ENCODE measurements at places on chromosomes 3 and 15.

DNA sequence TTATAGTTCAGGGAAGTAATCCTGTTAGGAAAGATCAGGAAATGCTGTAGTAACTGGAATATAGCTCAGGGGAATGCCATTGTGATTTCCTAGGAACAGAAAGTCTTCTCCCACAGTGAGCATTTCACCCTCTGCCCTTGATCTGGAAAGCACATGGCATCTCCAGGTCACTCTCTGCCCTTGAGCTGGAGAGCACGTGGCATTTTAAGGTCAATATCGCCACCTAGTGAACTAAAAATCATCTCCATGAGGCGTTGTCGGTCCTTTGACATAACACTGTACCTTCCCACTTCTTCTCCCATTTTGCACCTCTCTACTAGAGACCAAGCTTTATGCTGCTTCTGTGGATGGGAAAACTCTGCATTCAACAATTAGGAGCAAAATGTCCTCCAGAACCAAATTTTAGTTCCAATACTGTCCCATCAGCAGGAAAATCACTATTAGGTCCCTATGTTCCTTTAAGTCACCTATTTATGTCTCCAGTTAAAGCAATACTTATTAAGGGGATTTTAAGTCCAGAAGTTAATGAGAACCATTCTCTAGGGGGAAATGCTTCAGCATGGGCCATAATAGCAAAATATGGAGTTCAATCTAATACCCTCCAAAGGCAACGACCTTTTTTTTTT is 54.7 kb upstream of the GK5 start:
- DNase-seq, result peak; percentile 73

DNA sequence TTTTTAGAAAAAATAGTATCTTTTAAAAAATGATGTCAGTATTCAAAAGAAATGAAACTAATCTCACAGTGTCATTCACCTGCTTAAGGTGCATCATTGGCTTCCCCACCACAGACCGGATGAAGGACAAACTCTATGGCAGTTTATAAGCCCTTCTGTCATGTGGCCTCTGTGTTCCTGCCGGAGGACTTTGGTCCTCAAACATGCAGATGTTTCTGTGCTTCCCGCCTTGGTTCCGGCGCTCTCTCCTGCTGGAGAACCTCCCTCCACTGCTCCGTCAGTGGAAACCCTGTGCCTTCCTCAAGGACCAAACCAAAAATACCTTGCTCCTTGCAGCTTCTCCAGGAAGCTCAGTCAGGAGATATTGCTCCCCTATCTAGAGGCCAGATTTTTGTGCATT is 326.3 kb downstream of the UACA start:
- no peak for DNase-seq

GRCh38 chr3:105518806-105519418 is 152.2 kb downstream of the ALCAM start:
- DNase-seq, result peak; percentile 62

DNA sequence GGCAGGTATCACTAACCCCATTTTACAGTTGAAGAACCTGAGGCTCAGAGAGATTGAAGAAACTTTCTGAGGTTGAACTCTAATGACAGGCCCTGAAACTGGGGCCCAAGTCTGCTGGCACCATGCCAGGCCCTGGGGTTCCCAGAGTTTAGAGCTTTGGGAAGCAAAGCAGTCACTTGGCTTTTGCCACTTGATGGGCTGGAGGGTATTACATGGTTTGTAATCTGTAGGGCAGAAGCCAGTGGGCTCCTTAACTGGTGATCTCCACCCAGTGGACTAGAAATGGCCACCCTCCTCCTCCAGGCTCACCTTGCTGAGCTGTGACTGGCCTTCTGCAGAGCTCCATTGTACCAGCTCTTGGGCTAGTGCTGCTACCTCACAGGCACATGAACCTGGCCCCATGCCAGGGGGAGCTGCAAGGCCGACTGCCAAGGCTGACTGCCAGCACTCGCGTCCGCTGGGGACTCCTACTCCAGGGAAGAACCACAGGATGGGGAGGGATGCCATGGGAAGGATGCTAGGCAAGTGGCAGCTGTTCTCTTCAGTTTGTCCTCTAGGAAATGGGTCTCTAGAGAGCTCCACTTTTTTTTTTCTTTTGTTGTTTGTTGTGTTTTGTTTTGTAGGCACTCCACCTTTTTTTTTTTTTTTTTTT is 104.8 kb downstream of the ETFA start:
- DNase-seq, result no peak

- DNase-seq, result no peak
Observed at GRCh38 chr3:60298141-60298540, 953.1 kb downstream of the FHIT start.

DNA sequence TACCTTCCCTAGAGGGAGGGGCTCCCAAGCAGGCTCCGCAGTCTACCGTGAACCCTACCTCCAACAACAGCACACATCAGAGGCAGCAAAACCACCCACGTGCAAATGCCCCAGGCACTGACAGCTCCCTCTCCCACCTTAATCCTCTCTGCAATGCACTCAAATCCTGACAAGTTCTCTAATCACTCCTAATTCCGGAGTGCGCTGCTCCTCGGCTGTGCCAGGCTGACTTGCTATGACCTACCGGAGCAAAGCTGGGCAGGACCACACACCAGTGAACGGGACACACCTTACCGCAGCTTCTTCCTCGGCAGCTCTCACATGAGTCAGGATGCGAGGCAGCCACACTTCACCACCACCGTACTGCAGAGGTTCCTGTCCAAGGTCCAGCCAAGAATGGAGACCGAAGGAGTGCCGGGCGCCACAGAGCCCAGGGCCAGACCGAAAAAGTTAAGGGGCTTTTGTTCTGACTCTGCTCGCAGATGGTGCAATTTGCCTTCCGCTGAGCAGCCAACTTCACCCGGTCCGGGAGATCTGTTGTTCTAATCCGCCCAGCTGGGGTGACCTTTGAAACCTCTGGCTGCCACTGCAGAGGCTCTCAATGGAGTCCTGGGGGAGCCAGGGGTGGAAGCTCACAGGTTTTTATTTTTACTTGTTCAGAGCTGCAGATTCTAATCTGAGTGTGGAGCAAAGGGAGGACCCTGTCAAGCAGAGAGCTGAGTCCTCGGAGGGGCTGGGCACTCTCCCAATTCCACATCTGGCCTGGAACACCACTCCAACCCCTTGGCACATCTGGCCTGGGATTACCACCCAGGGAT is 84.4 kb downstream of the MYLK start:
- no peak for DNase-seq

DNA sequence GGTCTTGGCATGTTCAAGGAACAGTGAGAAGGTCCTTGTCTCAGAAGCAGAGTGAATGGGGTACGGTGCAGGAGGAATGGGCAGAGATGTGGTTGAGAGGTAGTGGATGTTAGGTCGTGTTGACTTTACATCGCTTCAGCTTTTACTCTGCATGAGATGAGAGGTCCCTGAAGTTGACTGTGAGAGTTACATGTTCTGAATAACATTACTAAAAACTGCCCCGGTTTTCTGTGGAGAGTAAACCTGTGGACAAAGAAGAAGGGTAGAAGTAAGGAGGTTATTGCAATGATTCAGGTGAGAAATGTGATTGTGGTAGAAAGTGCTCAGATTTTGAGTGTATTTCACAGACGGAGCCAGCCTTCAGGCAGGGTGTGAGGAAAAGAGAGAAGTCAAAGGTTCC is 105.6 kb downstream of the ARNT2 start:
- no peak for DNase-seq

GRCh38 chr3:197791892-197792647 is 1.0 kb downstream of the LRCH3 start:
- peak; percentile 22 for DNase-seq

GRCh38 chr3:81788610-81789009 is 27.2 kb upstream of the GBE1 start:
- no peak for DNase-seq

DNA sequence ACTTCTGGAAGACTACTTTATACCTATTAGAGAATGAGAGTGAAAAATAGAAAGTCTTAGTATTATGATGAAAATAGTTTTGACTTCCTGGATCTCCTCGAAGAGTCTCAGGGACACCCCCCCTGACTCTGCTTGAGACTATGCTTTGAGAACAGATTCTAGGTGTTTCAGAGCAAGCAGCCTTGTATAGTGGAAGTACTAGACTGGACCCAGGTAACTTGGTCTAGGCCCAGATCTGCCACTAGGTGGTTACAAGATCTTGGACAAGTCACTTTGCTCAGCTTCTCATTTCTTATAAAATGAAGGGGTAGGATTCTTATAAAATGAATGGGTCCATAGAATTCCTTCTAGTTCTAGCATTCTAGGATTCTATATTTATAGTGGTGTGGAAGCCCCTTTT is 9.1 kb downstream of the ABHD5 start:
- DNase-seq, result no peak

All from T-helper 1 cell (primary cell).